Left lung (tissue), 14 donors: ENCODE measurements at places on chromosomes 16 and 17. TPM values are rescaled to one million over a fixed set of nuclear protein-coding genes. Genes with fewer than 3 reads are reported as not detected.

The STH gene
- polyA plus RNA-seq = not detected

The TBX21 gene
- polyA plus RNA-seq = 0.34 TPM

The KRT15 gene
- 2.7 TPM for polyA plus RNA-seq

The GJD3 gene
- polyA plus RNA-seq = not detected

The KIF18B gene
- 11.0 TPM for polyA plus RNA-seq

DNA sequence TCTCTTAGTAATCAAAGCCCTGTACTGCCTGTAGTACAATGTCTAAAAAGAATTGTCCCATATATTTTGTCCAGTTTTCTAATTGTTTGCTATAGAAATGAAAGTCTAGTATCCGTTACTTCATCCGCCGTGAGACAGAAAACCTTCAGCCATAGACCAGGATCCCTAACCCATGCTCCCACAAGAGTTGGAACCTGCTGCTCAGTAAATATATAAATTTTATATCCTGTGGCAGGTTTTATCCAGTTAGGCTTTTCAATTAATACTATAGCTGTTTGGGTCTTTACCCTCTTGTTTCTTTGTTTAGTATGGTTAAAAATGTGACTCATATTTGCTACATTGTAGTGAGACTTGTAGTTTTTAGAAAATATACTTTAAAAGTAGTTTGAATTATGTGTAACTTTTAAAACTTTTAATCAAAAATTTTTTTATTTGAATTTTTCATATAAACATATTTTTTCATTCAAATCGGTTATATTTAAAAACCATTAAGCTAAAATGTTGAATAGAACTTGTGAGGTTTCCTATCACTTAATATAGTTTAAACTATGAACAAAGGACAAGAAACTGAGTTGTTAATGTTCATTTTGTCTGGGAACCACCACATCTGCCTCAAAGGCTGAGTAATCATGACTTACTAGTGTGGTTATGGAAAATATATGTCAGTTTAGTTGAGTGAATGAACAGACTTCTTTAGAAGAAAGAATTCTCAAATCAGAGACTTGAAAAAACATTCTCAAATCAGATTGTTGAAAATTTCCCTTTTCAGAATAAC lies 54.8 kb downstream of the VMP1 start:
- DNase-seq = no peak

GRCh38 chr16:844638-845350 lies 44.3 kb upstream of the GNG13 start:
- no peak for DNase-seq

GRCh38 chr16:9465161-9465560 lies 373.7 kb downstream of the HAPSTR1 start:
- DNase-seq = no peak

GRCh38 chr17:9205520-9206409 lies 184.5 kb downstream of the NTN1 start:
- no peak for DNase-seq

GRCh38 chr17:27318633-27319032 lies 24.7 kb downstream of the WSB1 start:
- DNase-seq = no peak

GRCh38 chr16:82991410-82991809 lies 364.6 kb downstream of the CDH13 start:
- DNase-seq = no peak

- no peak for DNase-seq
Observed at GRCh38 chr17:17363638-17364337, 60.6 kb downstream of the NT5M start.

GRCh38 chr17:59962739-59963318 lies 1.7 kb downstream of the RNFT1 start:
- DNase-seq = no peak

- no peak for DNase-seq
Observed at GRCh38 chr16:10594312-10594950, 14.0 kb upstream of the EMP2 start.

- peak; percentile 73 for DNase-seq
Observed at GRCh38 chr16:54579106-54579728, 292.6 kb upstream of the IRX3 start.

DNA sequence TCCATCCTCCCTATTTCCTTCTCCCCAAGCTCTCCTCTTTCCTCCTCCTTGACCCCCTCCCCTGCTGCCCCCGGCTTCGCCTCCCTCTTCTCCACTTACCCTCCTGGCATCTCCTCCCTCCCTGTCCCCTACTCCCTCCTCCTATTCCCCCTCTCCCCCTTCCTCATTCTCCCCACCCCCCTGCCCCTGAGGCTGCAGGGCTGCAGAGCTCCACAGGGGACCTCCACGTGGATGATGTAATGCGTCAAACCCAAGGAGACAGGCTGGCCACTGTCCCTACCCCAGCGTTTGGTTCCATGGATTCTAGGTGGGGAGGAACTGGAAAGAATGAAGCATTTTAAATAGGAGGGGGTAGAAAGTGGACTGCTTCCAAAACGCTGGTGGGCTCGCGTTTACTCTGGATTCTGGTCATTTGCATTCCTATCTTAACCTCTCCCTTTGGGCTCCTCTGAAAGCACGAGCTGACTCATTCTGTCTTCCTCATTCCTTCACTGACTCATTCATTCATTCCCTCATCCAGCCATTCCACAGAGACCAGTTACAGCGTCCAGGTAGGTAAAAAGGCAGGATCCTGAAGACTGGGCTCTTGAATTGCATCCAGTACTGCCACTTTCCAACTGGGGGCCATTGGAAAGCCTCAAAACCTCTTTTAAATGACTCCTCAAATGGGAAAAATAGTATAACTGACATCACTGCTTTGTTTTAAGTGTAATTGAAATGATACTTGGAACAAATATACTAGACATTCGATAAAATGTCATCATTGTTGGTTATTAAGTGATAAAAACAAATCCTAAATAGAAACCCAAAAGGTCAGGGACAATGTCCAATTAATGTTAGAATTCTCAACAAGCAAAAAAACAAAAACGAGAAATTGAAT lies 943 bp upstream of the COTL1 start:
- no peak for DNase-seq

- no peak for DNase-seq
Observed at GRCh38 chr17:65173284-65173793, 36.2 kb downstream of the RGS9 start.

GRCh38 chr17:72920513-72920912 lies 172.0 kb downstream of the SLC39A11 start:
- DNase-seq = no peak

DNA sequence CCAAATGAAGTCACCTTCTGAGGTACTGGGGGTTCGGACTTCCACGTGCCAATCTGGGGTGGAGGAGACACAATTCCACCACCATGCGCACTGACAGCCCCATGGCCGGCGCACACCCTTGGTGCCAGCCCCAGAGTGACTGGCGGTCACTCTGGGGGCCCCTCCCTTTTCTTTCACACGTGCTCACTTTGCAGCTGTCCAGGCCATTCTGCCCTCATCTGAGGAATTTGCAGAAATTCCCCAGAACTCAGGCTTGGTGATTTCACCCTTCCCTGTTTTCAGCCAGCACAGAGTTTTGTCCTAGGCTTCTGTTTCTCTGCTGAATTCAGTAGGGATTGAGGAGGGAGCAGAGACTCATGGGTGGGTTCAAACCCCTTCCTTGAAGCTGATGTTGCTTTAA lies 54.8 kb downstream of the CDRT4 start:
- DNase-seq = no peak

GRCh38 chr16:68069511-68070248 lies 15.5 kb upstream of the NFATC3 start:
- DNase-seq = no peak

DNA sequence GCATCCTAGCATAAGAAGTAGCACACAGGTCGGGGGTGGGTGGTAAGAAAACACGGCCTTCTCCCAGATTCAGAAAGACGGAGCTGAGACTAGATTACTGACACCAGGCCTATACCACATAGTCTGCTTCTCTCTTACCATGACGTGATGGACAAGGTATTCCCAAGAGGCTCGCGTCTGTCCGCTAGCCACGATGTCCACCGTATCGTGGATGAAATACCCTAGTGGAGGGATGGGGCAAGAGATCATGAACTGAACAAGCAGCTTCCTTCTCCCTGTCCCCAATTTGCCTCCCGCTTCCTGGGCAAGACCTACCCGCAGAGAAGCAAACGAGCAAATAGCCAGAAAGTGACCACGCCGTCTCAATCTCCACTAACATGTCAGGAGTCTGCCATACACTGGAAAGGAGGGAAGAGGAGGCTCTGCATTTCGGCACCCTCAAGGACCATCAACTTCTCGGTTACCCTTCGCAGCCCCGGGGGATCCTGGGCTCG lies 820 bp downstream of the TLCD1 start:
- DNase-seq = no peak

- DNase-seq = no peak
Observed at GRCh38 chr16:11219178-11219577, 36.8 kb downstream of the SOCS1 start.

DNA sequence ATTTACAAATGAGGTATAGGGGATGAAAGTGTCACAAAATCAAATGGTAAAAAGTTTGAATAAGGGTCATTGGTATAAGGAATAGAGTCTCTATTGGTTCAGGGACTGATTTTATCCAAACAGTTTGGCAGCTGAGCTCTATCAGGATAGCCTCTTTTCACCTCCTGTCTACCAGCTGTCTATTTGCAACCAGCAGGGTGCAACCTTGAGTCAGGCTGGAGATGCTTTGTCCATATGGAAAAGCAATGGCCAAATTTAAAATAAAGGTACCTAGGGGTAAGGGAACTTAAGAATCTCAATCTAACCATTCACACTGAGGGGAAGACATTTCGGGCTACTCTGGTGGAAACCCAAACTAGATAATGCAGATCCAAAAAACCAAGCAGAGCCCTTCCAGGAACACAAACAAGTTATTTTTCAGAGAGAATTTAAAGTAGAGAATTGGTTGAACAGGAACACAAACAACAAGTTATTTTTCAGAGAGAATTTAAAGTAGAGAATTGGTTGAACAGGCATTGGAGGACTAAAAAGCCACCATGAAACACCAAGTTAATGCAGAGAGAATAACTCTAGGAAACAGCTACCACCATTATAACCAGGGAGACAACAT lies 12.6 kb upstream of the CA10 start:
- no peak for DNase-seq

DNA sequence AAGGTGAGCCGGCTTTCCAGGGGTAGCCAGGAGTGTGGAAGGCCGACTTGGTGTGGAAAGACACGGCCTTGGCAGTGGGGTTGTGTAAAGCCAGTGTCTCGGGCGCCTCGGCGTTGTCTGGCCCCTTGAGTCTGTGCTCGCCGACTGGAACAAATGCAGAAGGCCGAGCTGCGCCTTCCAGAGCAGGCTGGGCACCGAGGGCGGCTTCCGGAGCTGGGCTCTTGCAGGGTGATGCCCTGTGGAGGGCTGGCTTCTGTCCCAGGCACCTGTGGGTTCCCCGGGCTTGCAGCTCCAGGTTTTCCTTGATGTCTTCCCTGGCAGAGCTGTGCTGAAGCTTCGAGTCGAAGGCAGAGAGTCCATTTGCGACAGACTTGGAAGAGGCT lies 8.0 kb downstream of the ZNF750 start:
- no peak for DNase-seq

- no peak for DNase-seq
Observed at GRCh38 chr17:45090711-45091110, 29.6 kb downstream of the NMT1 start.

GRCh38 chr16:13873835-13874438 lies 46.0 kb upstream of the ERCC4 start:
- peak; percentile 10 for DNase-seq

- DNase-seq = no peak
Observed at GRCh38 chr17:44010966-44011647, 3.7 kb downstream of the TMEM101 start.

DNA sequence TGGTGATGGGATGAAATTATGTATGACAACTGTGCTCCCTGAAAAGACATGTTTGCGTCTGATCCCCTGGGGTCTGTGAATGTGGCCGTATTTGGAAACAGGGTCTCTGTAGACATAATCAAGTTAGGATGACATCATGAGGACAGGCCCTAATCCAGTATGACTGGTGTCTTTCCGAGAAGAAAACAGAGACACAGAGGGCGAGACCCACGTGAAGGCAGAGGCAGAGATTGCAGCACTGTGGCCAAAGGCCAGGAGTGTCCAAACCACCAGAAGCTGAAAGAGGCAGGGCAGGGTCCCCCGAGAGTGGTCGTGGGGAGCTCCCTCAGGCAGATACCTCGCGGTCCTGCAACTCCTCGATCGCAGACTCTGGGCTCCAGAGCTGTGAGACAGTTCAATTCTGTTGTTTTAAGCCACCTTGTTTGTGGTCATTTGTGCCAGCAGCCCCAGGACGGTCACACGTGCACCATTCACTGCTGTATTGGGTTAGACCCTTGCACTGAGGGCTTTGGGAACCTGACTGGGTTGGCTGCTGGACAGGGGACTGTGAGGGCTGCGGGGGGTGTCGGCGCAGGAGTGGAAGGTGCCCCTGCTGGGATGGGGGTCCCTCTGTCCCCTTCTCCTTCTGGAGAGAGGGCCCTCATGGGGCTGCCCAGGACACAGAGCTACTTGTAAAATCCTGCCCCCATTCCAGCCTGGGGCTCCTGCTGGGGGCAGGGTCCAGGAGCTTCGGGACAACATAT lies 27.7 kb downstream of the METRNL start:
- no peak for DNase-seq

DNA sequence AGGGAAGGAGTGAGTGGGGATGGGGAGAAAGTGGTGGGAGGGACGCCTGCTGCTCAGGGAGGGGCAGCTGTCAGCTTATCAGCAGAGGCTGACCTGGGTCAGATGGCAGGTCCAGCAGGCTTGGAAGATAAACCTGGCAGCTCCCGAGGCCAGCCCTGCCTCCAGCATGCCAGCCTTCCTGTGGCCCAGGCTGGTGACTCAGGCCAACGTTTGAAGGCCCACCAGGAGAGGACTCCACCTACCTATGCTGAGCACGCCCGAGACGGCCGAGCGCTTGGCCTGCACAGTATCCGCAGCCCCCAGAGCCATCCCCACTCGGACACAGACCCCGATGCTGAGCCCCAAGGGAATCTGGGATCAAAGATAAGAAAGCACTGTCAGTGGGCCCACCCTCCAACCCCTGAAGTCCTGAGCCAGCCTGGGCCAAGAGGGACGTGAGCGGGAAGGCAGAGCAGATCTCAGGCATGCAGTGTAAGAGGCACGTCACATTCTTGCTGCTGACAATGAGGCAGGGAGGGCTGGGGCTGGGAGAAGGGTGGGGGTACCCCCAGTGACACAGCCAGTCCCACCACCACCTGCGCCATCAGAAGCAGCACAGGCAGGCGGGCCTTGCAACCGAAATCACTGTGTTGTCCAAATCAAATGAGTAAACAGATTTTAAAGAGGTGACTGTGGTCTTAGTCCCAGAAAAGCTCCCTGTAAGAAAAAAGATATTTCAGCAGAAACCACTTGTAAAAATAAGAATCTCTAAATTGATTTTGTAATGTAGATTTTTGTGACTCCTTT lies 12.4 kb downstream of the SLC47A2 start:
- peak; percentile 70 for DNase-seq

- DNase-seq = no peak
Observed at GRCh38 chr17:27579897-27580321, 51.1 kb upstream of the LGALS9 start.

GRCh38 chr17:50684288-50684611 lies 23.5 kb downstream of the ANKRD40 start:
- no peak for DNase-seq

- no peak for DNase-seq
Observed at GRCh38 chr17:69335058-69335457, 8.1 kb upstream of the ABCA5 start.
